ENCODE measurements at places on chromosomes 1 and 21.
A peak's percentile ranks its signal among the peaks of the same experiment; 100 is the strongest.

DNA sequence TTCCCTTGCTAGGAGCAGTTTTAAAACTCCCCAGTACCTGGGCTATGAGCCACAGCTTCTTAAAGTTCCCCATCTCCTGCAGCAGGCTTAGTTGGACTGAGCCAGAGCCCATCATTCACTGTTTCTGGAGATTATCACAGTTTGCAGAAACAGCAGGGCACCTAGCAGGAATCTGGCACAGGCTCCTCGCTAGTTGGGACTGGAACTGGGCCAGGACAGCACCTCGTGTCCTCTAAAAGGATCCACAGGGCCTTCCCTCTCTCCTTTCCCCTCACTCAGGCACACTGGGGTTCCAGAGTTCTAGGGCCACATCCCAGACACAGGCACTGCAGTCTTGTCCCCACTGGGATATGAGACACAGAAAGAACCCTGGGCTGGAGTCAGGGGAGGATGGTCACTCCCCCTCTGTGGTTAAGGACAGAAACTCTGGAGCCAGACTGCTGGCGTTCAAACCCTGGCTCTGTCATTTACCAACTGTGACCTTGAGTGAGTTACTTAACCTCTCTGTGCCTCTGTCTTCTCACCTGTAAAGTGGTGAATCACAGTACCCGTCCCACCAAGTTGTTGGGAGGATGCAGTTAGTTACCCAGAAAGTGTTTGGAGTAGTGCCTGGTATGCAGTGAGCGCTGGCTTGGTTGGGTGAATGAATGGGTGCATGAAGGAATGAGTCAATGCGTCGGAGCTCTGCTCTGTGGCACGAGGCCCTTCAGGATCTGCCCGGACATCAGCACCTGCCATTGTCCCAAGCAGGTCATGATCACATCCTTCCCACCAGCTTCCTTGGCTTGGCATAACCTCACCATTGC, 18.8 kb upstream of the ECE1 start:
- ATAC-seq: peak; percentile 71

DNA sequence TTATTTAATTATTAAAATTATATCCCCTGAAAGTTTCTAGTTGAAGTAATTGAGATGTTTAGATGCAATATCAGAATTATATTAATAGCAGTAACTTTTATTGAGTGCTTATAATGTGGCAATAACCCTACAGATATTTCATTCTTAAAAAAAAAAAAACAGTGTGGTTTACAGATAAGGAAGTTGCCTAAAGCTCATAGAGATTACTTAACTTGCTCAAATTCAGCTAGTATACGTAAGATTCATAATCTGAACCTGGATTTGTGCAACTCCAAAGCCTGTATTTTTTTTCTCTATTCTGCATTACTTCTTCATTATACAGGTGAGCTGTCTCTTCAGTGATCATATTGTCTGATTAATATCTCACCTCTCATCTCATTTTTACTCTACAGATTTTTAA, 156.0 kb upstream of the PTBP2 start:
- ATAC-seq: no peak

- ATAC-seq: peak; percentile 37
These were observed 516 bp downstream of the RCOR3 start for GRCh38 chr1:211259638-211260126.

DNA sequence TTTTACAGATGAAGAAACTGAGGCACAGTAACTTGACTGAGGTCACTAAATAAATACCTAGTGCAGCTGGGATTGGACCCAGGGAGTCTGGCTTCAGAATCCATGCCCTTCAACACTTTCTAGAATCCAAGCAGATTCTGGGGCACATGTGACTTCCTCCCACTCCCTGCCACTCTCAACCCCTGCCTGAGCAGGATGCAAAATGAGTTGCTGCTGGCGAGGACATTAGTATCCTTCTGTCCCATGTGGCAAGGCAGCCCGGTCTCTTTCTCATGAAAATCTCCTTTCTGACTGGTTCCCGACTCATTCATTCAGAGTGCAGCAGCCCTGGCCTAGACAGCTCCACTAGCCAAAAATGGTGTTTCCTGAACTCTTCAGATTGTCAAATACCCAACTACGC, 28.4 kb downstream of the TNNT2 start:
- ATAC-seq: no peak

DNA sequence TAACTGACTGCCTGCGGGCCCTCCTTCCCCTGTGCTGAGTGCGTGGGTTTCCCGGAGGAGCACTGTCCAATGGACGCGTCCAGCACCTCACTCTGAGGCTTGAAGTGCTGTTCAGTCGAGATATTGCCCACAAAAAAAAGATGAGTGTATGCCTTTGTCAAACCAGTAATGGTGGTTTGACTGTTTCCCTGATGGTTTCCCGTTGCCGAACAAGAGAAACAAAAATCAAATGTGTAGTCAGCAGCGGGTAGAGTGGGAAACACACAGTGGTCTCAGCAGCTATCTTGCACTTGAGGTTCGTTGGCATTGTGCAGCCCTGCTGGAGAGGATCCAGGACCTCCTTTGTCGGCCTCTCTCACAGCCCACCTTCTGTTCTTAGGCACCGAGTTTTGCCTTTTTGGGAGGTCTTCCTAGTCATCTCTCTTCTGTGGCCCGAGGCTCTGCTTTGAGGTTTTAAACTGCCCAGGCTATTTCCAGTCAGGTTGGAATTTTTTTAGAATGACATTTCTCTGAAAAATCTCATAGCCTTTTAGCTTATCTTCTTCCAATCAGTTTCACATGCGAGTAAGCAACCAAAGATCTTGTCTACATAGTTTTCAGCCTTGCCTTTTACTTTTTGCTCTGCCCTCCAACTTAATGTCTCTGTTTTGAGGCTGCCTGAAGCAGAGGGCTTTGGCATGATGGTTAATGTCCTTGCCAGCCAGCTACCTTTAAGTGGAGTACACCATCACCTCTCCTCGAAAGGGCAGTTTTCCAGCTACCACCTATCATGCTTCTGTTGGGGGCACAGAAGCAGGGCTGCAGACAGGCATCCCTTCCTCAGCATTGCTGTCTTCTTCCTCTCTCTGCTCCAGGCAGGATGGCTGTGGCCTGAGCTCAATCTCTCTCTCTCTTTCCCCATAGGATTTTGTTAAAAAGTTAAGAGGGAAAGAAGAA, 132.3 kb downstream of the URB2 start:
- ATAC-seq: no peak

DNA sequence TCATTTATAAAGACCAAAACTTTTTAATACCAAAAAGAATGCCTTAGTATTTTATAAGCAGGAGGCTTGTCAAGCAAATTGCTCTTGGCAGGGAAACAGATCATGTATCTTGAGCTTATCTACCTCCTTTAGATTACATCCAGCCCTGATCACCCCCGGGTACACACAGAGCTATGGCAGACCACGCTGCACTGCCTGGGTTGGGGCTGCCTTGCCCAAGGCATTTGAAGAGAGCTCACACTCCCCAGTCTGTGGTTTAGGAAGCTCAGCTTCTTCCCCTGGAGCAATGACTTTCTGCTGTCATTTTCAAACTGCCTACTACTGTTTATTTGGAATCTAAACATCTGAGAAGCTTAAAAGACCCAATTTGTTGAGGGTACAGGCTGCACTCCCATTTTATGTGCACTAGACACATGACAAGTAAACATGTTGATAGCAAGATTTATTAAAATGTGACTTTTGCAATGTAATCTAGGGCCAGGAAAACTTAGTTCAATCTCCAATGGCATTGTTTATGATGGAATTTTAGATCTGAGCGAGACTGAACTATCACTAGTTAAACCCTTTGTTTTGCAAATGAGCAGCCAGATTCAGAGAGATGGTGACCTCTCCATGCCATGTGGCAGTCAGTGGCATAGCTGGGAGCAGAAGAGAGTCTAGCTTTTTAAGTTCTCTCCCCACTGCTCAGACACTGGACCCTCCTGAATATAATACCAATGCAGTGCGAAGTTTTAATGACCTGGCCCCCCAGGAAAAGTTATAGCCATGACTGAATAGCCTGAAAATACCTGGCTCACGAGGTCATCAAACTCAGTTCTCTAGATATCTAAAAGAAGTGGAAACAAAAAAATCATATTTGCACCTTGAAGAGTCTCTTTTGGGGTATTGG, 214.9 kb downstream of the HLX start:
- peak; percentile 67 for ATAC-seq

DNA sequence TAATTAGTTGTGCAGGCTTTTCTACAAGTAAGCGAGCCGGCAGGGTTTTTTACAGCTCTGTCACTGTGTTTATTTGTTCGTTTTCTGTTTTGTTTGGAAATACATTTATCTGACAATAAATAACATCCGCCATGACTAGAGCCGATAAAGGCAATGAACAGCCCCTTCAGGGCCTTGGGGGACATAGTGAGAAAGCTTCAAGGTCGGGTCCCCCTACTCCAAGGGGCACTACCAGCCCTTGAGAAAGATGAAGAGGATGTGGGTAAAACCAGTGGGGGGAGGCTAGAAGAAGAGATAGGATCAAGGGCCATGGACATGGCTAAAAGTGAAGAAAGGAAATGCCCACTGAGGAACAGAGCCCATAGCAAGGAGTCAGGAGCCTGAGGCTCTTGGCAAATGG, 38.5 kb upstream of the CTTNBP2NL start:
- no peak for ATAC-seq

DNA sequence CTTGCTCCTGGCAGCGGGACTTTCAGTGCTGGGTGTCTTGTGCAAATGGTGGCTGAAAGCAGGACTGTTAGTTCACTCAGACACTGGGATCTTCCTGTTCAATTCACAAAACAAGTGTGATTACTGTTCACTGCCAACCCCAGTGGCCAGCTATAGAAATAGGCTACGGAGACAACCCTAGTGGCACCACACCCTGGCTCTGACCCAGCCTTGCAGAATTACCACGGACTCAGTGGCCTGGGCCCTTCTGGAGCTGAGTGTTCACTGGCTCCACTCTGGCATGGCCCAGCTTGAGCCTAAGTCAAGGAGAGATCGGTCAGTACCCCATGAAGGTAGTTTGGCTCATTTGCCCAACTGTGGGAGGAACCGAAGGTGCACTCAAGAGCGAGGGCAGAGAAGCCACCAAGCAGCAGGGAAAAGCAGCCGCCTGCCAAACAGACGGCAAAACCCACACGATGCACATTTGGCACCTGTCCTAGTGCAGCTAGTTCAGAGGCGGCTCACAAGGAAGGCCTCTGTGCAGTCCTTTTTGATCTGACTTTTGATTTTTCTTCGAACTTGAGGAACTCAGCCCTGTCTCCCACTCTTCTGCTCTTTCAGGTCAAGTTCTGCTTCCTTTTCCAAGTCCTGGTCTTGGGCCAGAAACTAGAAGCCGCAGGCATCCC, 5.9 kb downstream of the KIAA2013 start:
- no peak for ATAC-seq

DNA sequence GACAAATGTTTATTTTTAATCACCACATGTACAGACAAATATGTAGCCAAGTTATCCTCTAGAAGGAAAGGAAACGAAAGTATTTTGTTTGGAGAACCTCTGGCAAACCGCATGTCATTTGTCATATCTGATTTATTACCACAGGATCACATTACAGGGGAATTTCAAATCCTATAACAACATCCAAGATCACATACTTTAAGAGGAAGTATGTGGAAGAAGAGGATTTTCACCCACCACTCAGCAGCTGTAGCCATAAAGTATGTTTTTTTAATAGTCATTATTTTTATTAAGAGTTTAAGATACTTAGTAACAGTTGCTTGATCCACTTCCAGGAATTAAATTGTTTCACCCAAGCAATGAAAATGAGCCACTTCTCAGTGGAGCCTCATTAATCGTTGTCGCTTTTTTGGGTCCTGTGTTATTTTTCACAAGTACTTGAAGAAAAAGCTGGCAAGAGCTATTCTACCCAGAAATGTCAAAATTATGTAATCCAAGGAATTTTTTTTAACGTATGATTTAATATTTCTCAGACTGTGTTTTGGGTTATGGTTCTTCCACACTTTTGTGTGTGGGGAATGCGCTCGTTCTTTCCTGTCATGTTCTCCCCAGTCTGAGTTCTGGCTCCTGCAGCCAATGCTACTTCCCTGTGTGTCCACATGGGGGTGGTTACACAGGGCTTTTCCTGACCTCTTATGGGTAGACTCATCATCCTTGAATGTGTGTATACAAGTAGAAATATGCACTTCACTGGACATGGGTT, 6.9 kb downstream of the SERTAD4 start:
- ATAC-seq: peak; percentile 75

DNA sequence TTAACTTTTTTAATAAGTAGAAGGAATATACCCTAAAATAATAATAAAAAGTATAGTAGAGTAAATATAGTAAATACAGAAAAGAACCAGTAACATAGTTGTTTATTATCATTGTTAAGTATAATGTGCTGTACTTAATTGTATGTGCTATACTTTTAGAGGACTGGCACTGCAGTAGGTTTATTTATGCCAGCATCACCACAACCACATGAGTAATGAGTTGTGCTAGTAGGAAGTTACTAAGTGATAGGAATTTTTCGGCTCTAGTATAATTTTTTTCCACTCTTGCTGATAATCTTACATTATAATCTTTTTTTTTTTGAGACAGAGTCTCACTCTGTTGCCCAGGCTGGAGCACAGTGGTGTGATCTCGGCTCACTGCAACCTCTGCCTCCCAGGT, 71.6 kb downstream of the IVNS1ABP start:
- ATAC-seq: no peak

- ATAC-seq: no peak
These were observed 25.7 kb upstream of the SELENON start for GRCh38 chr1:25774206-25774803.

Measured in SK-N-SH treated with all-trans-retinoic acid at 6 μM for 48 hours (cell line).